Karpas-422 (cell line): ENCODE measurements at places on chromosomes 11 and 22.

GRCh38 chr11:14518820-14519219, 1.4 kb downstream of the PSMA1 start:
- no peak for DNase-seq
- H3K27me3 ChIP-seq: no peaks in the 10 kb centered on the region
- peaks cover 19% of the 10 kb centered on the region for H3K4me1 ChIP-seq
- no peak overlapping the region for H3K27ac ChIP-seq
- H3K4me3 ChIP-seq: peak overlapping the region; percentile 95

GRCh38 chr22:20396639-20397038, 2.7 kb downstream of the ZNF74 start:
- DNase-seq: no peak
- H3K4me1 ChIP-seq: peaks cover 2% of the 10 kb centered on the region; the same call in 1 of the 2 replicates
- H3K36me3 ChIP-seq: no peaks in the 10 kb centered on the region
- H3K4me3 ChIP-seq: no peak overlapping the region
- no peaks in the 10 kb centered on the region for H3K27me3 ChIP-seq

DNA sequence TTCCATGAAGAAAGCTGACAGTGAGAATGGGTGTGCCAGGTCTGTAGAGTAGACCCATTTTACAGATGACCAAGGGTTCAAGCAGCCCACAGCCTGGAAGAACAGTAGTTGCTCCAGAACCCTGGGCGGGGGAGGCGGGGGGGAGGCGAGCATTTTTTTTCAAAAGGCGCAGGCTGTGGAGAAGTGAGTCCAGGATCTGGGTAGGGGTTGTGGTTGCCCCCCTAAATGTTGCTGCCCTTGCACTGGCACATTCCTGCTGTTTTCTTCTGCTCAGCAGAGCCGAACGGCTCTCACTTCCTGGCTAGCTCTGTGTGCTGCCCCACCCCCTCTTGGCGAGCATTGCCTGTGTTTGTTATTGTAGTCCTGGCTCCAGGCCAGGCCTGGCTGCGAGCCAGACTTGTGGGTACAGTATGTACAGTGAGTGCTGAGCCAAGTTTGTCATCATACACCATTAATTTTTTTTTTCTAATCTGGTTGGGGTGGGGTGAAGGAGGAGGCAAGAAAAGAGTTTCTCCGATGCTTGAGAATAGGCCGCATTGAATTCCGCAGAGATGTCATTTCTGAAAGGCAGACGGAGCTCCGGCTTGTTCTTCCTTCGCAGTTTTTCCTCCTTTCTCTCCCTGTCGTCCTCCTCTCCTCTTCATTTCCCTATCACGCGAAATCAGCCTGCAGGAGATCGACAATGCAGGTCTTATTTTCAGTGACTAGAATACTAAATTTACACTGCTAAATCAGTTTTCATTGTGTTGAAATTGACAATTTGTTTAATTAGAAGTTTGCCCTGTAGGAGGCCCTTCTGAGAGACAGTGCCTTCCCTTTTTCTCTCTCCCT, 100.5 kb downstream of the ZBTB16 start:
- H3K27me3 ChIP-seq: no peaks in the 10 kb centered on the region

DNA sequence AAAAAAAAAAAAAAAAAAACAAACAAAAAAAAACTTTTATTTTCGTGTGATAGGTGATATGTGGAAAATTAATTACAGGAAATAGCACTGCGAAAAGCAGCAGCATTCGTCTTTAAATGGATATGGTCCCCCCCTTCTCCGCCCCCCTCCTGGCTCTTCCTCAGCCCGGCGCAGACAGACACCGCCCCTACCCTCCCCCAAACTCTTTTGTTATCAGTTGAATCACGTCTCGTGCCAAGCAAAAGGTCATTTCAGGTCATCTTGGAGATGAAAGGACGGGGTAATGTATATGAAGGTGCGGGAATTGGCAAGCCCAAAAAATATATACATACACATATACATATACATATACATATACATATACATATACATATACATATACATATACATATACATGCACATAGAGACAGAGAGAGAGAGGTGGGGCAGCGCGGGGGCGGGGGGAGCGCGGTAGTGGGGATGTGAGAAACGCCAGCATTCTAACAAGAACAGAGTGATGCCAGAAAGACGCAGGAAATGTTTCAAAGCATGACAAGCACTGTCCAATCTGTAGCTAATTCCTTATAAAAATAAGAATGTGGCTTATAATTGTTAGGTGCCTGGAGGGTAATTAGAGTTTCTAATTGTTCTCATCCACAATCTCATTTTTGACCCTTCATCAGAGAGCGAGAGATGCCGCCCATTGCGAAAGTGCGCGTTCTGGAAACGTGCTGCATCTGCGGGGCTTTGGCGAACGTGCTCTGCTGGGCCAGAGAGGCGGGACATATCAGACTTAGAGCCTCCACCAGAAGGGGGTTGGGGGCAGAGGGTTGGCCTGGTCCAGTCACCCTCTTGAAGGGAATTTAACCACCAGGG, 214.5 kb upstream of the UBASH3B start:
- no peak overlapping the region for H3K27ac ChIP-seq
- H3K4me3 ChIP-seq: no peak overlapping the region
- no peaks in the 10 kb centered on the region for H3K36me3 ChIP-seq
- DNase-seq: no peak

DNA sequence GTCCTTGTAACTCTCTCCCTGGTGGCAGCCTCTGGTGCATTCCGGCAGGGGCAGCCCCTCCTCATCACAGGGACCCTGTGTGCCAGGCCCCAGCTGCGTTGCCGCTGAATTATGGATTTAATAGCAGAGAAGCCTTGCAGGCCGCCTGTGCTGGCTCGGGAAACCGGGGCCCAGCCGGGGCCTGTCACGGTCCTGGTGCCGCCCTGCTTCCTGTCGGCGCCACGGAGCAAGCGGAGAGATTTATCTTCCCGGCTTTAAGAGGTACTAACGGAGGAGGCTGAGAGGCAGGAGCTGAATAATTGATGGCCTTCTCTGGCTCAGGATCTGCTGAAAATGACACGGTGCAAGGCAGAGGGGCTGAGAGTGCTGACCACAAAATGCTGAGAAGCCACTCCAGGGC, 54.0 kb upstream of the CCDC188 start:
- no peak overlapping the region for H3K4me3 ChIP-seq
- H3K27me3 ChIP-seq: no peaks in the 10 kb centered on the region
- H3K27ac ChIP-seq: no peak overlapping the region

- H3K4me1 ChIP-seq: 0 out of 2 replicates have a peak, but pooled peaks cover 2% of the 10 kb centered on the region
- H3K27me3 ChIP-seq: no peaks in the 10 kb centered on the region
- H3K36me3 ChIP-seq: no peaks in the 10 kb centered on the region
- DNase-seq: no peak
Observed at GRCh38 chr11:104337273-104337672, 173.3 kb upstream of the PDGFD start.

DNA sequence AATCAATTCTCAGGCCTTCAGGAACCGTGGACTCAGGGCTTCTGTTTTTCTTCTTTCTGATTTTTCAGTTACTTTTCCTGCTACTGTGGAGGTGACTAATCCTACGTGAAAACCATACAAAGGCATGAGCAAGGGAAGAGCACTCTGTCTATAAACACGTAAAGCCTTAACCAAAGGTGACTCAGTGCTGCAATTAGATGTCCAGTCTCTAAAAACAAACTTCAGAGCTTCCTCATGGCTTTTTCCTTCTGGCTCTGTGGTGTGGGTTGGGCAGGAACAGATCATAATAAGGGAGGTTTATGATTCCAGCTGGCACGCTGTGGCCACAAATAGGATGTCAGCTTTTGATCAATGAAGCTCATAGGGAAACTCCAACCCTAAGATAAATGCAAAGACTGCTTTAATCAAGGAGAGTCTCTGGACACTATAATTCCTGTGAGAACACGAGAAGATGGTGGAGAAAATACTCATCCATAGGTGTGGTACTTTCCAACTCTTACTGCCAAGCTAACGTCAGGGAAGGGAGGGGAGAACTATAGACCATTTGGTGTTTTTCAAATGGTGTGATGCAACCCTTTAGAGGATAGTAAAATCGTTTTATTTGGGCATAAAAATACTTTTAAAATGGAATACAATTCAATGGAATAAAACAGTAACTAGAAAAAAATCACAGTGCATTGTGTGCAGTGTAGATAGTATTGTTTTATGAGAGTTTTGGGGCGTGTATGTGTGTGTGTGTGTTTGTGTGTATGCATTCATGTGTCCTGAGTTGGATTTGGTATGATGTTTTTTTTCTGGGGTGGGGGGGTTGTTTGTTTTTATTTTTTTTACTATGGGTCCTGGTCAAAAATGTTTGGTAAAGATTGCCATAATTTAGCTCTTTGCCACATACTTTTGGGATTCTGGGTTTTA, at the start of gene NXPE2:
Gene NXPE2, plus strand, starts transcription at position 403 of the 912 bp plus-strand sequence. Its CDS starts 49 bp downstream, at position 452.
- H3K36me3 ChIP-seq: no peaks in the 10 kb centered on the region
- no peak within 1 kb of the TSS for H3K4me3 ChIP-seq
- no peak for DNase-seq

- H3K27ac ChIP-seq: no peak overlapping the region
- H3K4me3 ChIP-seq: no peak overlapping the region
- H3K36me3 ChIP-seq: no peaks in the 10 kb centered on the region
- no peaks in the 10 kb centered on the region for H3K27me3 ChIP-seq
- H3K4me1 ChIP-seq: no peaks in the 10 kb centered on the region; the same call in 1 of the 2 replicates
- DNase-seq: no peak
Observed at GRCh38 chr22:40560551-40560950, 76.0 kb downstream of the MRTFA start.

GRCh38 chr11:88104408-88104807, 70.8 kb downstream of the RAB38 start:
- 0 out of 2 replicates have a peak, but pooled peaks cover 4% of the 10 kb centered on the region for H3K27me3 ChIP-seq
- peaks cover 19% of the 10 kb centered on the region for H3K4me1 ChIP-seq
- no peak overlapping the region for H3K4me3 ChIP-seq
- H3K27ac ChIP-seq: no peak overlapping the region
- H3K36me3 ChIP-seq: no peaks in the 10 kb centered on the region

GRCh38 chr11:66749091-66749490, 20.1 kb upstream of the SPTBN2 start:
- no peak overlapping the region for H3K27ac ChIP-seq
- H3K4me1 ChIP-seq: peaks cover 36% of the 10 kb centered on the region
- H3K36me3 ChIP-seq: no peaks in the 10 kb centered on the region

DNA sequence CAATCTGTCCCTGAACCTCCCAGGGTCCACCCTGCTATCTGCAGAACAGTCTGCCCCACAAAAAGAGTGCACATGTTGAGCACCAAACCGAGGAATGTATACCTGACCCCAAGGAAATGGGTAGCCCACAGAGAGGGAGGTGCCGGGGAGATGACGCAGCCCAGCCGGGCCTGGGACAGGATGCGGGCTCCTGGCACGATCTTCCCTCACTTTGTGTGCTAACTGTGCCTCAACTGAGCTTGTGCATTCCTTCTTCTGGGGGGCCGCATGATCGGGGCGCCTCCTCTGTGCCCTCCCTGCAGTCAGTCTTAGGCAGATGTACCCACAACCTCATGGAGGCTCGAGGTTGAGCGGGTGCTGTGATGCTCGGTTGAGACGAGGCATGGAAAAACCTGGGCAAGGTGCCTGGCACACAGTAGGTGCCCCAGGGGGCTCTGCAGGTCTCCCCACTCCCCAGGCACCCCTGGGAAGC, 2.4 kb downstream of the GAS2L1 start:
- no peak overlapping the region for H3K27ac ChIP-seq
- no peaks in the 10 kb centered on the region for H3K27me3 ChIP-seq
- H3K4me3 ChIP-seq: no peak overlapping the region
- peaks cover 9% of the 10 kb centered on the region for H3K4me1 ChIP-seq
- DNase-seq: no peak

DNA sequence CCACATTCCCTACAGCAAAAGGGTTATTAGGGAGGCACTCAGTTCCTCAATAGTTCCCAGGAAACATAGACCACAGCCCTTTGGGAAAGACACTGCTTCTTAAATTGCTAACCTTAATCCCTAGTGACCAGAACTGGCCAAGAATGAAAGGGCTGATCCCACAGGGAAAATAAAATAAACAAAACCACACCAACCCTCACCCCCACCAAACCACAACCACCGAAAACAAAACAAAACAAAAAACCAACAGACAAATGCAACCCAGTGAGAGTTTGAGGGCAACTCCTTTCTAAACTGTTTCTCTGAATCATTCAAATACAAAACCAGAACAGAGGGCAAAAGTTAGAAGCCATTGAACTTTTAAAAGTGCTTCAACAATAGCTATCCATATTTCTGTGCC, 57.2 kb downstream of the NAV2 start:
- H3K27me3 ChIP-seq: no peaks in the 10 kb centered on the region
- no peaks in the 10 kb centered on the region for H3K4me1 ChIP-seq
- no peak overlapping the region for H3K4me3 ChIP-seq
- no peak overlapping the region for H3K27ac ChIP-seq
